ENCODE measurements at places on chromosomes 3 and 15.
A peak's percentile ranks its signal among the peaks of the same experiment; 100 is the strongest.

DNA sequence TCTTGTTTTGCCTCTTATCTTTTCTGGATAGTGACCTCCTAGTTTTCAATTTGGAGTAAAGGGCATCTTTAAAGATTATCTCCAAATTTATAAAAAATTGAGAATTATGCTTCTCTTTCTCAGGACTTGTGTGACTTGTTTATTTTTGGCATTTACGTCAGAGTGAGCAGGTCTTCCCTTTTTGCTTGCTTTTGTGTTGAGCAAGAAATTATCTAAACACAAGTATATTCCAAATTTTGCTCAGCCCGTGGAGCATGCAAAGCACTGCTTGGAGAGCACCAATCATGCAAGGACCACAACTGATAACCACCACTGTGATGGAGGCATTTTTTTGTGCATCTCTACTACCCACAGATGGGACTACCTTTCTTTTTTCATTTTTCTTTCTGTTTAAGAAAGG is 7.1 kb downstream of the SLC25A26 start:
- DNase-seq: no peak

DNA sequence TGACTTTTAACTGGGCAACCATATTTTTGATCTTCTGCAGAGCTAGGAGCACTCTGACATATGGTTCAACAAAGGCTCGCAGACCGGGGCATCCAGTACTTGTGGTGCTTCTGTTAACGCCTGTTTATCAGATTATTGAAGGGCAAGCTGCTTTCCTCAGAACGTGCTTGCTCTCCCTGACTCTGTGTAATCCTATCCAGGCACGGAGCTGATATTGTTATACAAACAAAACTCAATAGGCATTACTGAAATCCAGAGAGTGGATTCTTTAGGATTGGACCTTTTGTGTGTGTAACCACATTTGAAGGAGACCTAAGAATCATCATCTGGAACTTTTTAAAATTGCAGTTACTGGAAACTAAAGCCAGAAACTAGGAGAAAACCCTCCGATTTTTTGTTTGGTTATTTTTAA is 246.5 kb downstream of the PTPRG start:
- no peak for DNase-seq

GRCh38 chr3:194843556-194843955 is 157.9 kb downstream of the FAM43A start:
- no peak for DNase-seq

GRCh38 chr3:42846685-42847522 is 28.8 kb downstream of the CYP8B1 start:
- no peak for DNase-seq

- DNase-seq: peak; percentile 80
Observed at GRCh38 chr3:189324538-189325138, 152.9 kb downstream of the TPRG1 start.

DNA sequence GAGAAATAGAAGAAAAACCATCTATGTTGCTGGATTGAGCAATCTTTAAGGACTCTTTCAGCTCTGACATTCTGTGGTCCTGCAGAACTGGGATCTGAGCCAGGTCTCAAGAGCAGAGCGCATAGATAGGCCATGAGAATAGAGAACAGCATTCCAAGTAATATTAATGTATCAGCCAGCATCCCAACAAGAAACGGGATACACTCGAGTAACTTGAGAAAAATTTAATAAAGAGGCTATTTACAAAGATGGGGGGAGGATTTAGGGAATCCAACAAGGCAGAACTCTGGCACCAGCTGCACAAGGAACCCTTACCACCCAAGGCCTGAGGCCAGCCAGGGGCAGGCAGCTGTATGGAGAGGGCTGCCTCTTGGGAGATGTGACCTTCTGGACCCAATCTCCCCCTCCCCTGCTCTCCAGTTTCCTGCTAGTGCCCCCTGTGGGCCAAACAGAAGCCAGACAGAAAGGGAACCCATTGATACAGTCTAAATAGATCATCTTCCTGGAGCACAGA is 8.2 kb downstream of the TMOD2 start:
- DNase-seq: no peak

- no peak for DNase-seq
Observed at GRCh38 chr3:6921876-6922275, 61.0 kb downstream of the GRM7 start.

GRCh38 chr3:141773676-141774075 is 10.5 kb downstream of the GRK7 start:
- no peak for DNase-seq

- DNase-seq: no peak
Observed at GRCh38 chr15:71781179-71781964, 29.0 kb upstream of the NR2E3 start.

DNA sequence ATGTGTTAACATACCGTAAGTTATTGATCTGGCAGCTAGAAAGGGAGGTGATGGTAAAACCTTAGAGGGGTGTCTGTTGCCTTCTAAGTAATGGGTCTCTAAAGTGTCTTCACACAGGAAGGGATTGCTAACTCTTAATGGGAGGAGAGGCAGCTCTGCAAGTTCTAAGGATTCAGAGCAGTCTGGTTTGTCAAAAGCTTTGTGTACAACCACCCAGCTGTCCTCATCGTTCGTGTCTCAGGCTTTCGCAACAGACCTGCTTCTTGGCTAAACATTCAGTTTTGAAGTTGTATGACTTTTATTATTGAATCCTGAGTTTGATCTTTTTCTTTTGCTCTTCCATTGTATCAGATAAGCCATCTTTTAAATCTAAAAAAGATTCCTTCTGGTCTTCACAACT is 404.9 kb downstream of the SQOR start:
- DNase-seq: no peak

Measured in NK-92 treated with Interleukin-12 subunit alpha and Interleukin-12 subunit beta, amount 100 ng/mL, for 24 hours (cell line).